Caki2 (cell line): ENCODE measurements at places on chromosomes 5 and 9. TPM values are rescaled to one million over a fixed set of nuclear protein-coding genes. Genes with fewer than 3 reads are reported as not detected.

Gene SIT1
- not detected in 2 replicates for total RNA-seq

Gene OBP2B
- total RNA-seq, result not detected in 2 replicates

Gene BARHL1
- total RNA-seq, result not detected in 2 replicates

Gene OR1J2
- total RNA-seq, result not detected in 2 replicates

Gene DND1
- total RNA-seq, result not detected in 2 replicates

GRCh38 chr9:76964612-76965011, 54.8 kb upstream of the FOXB2 start:
- DNase-seq, result no peak

DNA sequence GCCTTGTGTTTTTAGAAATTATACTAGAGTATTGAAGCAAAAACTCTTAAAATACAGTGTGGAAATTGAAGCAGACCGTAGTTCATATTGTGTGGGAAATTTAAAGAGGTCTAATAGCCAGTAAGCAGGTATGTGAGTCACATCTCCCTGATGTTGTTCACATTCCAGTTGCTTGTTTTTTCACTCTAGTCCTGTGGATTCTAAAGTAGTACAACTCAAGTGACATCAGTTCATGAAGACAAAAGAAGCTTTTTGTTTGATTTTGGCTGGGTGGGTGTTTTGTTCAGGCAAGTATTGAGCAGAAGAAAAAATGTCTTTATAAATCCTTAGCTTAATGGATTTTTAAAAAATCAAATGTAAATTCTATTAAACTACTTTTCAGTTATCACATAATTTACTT, 216.2 kb downstream of the MAN2A1 start:
- DNase-seq, result no peak

GRCh38 chr5:35138232-35138631, 90.5 kb upstream of the AGXT2 start:
- DNase-seq, result no peak

GRCh38 chr9:121156263-121156731, 45.4 kb downstream of the RAB14 start:
- peak; percentile 29 for DNase-seq

DNA sequence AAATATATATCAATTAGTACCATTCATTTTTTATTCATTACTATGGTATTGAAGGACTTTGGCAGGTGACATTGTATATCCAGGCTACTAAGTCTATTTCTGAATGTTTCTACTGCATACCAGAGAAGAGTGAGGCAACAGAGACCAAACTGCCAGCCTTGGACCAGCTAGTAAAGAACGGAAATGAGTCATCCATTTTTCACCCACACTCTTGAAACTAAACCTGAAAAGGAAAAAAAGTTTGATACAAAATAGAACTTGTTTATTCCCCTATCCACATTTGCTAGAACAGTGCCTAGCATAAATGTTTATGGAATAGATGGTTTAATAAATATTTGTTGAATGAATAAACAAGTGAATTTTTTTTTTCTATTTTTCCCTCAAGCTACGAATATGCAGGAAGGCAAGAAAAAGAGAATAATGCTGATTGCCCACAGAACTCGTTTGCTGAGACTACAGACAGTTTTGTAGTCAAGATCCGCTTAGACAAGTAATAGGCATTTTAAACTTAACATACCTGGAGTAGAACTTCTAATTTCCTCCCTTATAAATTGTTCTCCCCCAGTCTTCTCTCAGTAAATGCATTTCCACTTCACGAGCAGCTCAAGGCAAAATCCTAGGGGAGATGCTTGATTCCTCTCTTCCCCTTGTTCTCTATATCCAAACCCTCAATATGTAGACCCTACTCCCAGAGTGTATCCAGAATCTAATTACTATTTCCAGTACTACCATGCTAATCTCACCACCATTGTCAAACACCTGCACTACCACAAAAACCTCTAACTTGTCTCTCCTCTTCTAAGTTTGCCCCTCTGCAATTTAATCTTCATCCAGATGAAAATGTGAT, 146.2 kb upstream of the RASA1 start:
- DNase-seq, result peak; percentile 19

- DNase-seq, result no peak
These were observed 106.3 kb downstream of the GDA start for GRCh38 chr9:72255569-72255968.

- no peak for DNase-seq
These were observed 157.9 kb downstream of the ZDHHC21 start for GRCh38 chr9:14535161-14535955.

DNA sequence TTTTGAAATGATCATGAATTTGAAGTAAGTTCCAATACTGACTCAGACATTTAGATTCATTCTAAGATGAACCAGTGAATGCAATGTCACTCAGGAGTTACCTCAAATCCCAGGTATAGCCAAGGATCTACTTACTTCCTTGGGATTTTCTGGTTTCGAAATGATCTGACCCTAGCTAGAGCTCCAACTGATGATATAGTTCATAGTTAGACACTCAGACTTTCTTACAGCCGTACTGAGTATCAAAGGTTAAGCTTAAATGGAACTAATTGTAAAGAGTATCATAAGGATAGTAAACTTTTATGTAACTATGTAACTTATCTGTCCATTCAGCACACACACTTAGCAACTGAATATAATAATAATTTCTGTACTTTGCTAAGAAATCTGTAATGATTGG, 84.0 kb upstream of the FSD1L start:
- no peak for DNase-seq

DNA sequence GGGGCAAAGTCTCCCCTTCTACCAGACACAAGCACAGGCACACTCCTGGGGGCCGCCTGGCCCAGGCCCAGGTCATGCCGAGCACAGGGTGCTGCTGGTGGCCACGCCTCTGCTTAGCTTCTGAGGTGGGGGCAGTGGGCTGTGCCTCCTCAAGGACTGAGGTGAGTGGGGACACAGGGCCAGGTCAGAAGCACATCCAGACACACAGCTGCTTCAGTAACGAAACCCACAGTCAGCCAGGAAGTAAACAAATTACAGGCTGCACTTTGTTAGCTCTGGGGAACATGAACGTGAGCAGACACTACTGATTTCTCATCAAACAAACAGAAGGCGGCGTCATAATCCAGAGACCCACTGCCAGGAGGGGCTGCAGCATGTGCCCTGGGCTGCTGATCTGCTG, 192.4 kb downstream of the HSPA4 start:
- DNase-seq, result no peak

DNA sequence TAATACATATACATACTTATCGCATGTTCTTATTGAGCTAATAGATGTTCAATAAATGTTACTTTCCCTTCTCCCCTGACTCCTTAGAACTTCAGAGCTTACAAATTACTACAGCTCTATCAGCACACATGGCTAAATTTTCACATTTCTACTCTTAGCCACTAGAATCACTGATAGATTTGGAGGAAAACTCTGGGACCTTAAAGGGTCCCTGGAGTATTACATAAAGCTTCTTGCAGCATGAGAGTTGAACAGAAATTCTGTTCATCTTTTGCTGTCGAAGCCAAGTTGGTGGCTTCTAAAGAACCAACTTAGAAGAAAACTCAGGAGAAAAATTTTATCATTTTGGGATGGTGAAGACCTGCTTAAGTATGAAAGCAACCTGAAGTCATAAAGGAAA, 15.5 kb downstream of the B4GALT1 start:
- DNase-seq, result no peak

DNA sequence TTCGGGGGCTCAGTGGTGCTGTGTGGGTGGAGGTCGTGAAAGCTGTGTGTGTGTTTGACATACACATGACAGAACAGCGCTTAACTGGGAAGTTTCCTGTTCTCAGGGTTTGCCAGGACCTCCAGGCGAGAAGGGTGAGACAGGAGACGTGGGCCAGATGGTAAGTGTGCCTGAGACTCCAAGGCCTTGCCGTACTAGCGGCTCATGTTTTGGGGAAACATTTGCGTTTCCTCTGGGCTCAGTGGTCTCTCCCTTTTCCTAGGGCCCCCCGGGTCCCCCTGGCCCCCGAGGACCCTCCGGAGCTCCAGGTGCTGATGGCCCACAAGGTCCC, 68.3 kb upstream of the FCN2 start:
- no peak for DNase-seq

DNA sequence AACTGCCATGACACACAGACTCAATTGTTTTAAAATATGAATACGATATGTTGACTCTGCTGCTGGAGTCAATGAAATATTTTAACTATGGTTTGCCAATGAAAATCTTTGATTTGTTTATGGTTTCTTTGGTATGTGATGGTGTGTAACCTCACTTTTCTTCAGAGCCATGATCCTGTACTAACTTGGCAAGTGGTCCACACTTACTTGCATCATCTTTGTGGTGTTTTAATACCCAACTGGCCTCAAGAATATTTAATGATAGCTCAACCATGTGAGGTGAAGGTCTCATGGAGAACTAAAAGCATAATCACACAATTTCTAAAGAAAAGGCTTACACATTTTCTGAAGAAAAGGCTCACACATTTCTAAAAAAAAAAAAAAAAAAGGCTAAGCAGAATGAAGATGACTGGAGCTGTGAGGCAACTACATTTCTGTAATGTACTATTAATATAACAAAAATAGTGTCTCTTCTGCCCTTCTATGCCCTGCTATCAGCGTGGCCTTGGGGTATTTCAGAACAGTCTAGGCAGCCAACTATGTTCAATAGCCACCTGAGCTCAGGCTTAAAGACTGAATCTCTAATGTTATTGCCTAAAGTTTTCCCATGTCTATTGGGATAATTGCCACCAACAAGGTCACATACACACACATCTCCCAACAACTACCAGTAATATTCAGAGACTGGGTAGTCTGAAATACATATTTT, 395.0 kb downstream of the MLLT3 start:
- no peak for DNase-seq

GRCh38 chr5:91293131-91293530, 90.0 kb downstream of the ARRDC3 start:
- peak; percentile 90 for DNase-seq

DNA sequence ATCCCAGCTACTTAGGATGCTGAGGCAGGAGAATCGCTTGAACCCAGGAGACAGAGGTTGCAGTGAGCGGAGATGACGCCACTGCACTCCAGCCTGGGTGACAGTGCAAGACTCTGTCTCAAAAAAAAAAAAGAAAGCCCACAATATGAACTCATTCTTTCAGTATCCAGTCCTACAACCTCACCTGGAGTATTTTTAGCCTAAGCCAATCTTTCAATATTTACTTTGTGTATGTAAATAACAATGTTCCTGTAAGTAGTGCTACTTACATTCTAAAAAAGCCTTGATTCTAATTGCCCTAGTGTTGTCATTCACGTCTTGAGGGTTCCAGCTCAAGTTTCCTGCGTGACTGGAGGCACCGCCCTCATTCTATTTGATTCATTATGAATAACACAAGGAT, 62.0 kb downstream of the BHMT start:
- DNase-seq, result no peak
